Activated gamma-delta T cell (primary cell): ENCODE measurements at places on chromosomes 13 and 19.

GRCh38 chr13:43665388-43665787 is 121.4 kb downstream of the ENOX1 start:
- DNase-seq: no peak

- no peak for DNase-seq
Measured at GRCh38 chr19:38003438-38004185, 96.6 kb downstream of the SIPA1L3 start.

- DNase-seq: no peak
Measured at GRCh38 chr13:105341256-105341655, 1194.2 kb downstream of the EFNB2 start.

- DNase-seq: no peak
Measured at GRCh38 chr19:29623726-29624488, 17.8 kb downstream of the POP4 start.

DNA sequence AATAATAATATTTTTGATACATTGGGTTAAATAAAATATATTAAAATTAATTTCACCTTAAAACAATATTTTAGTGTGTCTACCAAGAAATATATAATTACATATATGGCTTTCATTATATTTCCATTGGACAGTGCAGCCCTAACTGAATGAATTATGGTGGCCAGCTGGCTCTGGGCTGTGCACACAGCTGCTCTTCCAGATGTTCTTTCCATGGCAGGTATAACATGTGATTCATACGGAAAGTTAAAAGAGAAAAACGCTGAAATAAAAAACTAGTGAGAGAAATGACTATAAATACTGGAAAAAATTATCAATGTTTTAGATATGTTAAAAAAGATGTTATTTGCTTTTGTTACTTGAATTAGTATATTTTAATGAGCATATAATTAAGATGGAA is 216.3 kb downstream of the RGCC start:
- no peak for DNase-seq

DNA sequence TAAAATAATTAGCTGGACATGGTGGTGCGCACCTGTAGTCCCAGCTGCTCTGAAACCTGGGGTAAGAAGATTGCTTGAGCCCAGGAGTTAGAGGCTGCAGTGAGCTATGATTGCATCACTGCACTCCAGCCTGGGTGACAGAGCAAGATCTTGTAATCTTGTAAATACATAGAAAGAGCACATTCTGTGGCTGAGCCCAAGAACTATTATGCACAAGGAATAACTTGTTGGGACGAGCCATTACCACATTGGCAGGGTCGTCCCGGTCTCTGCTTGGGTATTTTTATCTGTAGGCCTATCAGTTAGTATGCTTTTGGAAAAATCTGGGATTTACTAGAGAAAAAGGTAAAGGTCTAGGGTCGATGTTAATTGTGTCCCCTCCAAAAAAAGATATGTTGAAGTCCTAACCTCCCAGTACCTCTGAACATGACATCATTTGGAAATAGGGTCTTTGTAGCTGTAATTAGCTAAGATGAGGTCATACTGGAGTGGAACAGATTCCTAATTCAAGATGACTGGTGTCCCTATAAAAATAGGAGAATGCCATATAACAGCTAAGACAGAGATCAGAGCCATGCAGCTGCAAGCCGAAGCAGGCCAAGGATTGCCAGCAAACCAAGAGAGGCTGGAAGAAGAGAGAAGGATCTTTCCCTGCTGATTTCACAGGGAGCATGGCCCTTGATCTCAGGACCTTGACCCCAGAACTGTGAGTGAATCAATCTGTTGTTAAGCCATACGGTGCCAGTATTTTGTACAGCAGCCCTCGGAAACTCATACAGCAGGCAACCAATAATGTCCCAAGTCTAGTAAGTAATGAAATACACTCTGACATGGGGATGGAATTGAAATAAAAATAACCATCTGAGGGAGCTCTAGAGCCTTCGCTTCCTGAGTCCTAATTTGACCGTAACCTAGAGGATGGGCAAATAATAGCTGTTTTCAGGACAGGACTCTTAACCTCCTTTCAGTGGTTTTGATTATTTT is 77.0 kb downstream of the TM9SF2 start:
- no peak for DNase-seq
